ENCODE measurements at places on chromosomes 7 and 10.

DNA sequence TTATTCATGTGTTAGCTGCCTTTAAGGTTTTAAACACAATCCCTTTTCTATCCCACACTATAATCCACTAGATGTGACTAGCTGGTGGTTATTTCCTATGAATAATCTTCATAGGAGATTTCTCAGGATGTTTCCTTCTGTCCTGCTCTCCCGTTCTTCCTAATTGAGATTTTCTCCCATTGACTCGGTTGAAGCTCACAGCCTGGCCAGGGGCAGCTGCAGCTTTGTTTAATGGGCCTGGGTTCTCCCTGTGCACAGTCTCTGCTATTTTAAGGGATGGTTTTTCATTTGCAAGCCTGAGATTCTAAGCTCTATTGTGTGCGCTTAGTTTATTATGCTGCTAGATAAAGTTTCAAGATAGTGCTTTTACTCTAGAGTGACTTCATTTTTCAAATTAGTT is 283.4 kb upstream of the AOAH start:
- no peak overlapping the region for H3K27ac ChIP-seq
- no peak overlapping the region for H3K4me3 ChIP-seq
- H3K36me3 ChIP-seq, result no peaks in the 10 kb centered on the region
- peaks cover 3% of the 10 kb centered on the region for H3K4me1 ChIP-seq
- H3K27me3 ChIP-seq, result no peaks in the 10 kb centered on the region

DNA sequence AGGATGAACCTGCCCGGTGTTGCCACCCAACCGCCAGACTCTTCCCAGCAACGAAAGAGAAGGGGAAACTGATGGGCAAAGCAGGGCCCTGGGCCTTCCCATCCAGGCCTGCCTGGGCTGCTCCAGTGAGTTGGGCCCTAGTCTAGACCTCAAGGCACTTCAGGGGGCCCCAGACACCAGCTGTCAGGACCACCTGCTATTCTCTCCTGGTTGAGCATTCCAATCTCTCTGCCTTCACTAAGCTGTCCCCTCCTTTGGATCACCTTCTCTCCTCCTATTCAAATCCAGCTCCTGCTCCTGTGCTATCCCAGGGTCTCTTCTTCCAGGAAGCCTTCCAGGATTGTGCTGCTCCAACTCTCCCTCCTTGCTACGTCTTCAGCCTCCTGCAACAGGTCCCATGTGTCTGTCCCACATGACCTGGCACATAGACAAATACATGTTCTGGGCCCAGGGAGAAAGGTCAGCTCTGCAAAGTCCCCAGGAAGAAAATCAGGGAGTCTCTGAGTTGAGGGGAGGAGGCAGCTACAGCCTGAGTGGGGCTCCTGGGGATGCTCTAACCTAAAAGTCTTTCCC is 3.1 kb downstream of the STX1A start:
- H3K36me3 ChIP-seq, result no peaks in the 10 kb centered on the region
- DNase-seq, result no peak
- no peaks in the 10 kb centered on the region for H3K27me3 ChIP-seq
- H3K4me1 ChIP-seq, result no peaks in the 10 kb centered on the region
- no peak overlapping the region for H3K27ac ChIP-seq
- no peak overlapping the region for H3K4me3 ChIP-seq

GRCh38 chr7:14604606-14605005 is 297.9 kb downstream of the DGKB start:
- no peaks in the 10 kb centered on the region for H3K27me3 ChIP-seq
- no peaks in the 10 kb centered on the region for H3K36me3 ChIP-seq
- no peaks in the 10 kb centered on the region for H3K4me1 ChIP-seq
- no peak for DNase-seq
- no peak overlapping the region for H3K4me3 ChIP-seq

- H3K4me1 ChIP-seq, result no peaks in the 10 kb centered on the region
- DNase-seq, result no peak
- H3K27me3 ChIP-seq, result no peaks in the 10 kb centered on the region
- H3K27ac ChIP-seq, result no peak overlapping the region
- H3K36me3 ChIP-seq, result no peaks in the 10 kb centered on the region
Measured at GRCh38 chr10:61663466-61663865, 737 bp downstream of the CABCOCO1 start.

- H3K36me3 ChIP-seq, result no peaks in the 10 kb centered on the region
- H3K27ac ChIP-seq, result no peak overlapping the region
- no peaks in the 10 kb centered on the region for H3K27me3 ChIP-seq
- DNase-seq, result no peak
- peaks cover 20% of the 10 kb centered on the region for H3K4me1 ChIP-seq
Measured at GRCh38 chr7:29289156-29290021, 94.8 kb downstream of the CHN2 start.

DNA sequence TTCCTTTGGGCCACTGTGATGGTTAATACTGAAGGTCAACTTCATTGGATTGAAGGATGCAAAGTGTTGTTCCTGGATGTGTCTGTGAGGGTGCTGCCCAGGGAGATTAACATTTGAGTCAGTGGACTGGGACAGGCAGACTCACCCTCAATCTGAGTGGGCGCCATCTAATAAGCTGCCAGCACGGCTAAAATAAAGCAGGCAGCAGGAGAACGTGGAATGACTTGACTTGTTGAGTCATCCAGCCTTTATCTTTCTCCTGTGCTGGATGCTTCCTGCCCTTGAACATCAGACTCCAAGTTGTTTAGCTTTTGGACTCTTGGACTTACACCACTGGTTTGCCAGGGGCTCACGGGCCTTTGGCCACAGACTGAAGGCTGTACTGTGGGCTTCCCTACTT is 1046.9 kb downstream of the TYW1 start:
- H3K27me3 ChIP-seq, result no peaks in the 10 kb centered on the region
- no peaks in the 10 kb centered on the region for H3K36me3 ChIP-seq
- H3K4me1 ChIP-seq, result no peaks in the 10 kb centered on the region
- no peak overlapping the region for H3K27ac ChIP-seq

- H3K4me3 ChIP-seq, result no peak overlapping the region
- no peaks in the 10 kb centered on the region for H3K36me3 ChIP-seq
- DNase-seq, result no peak
- H3K27me3 ChIP-seq, result no peaks in the 10 kb centered on the region
Measured at GRCh38 chr10:59872892-59873463, 33.4 kb downstream of the CCDC6 start.

GRCh38 chr7:3267966-3268690 is 32.9 kb upstream of the SDK1 start:
- H3K27me3 ChIP-seq, result no peaks in the 10 kb centered on the region
- no peak overlapping the region for H3K27ac ChIP-seq
- DNase-seq, result no peak
- no peaks in the 10 kb centered on the region for H3K36me3 ChIP-seq

DNA sequence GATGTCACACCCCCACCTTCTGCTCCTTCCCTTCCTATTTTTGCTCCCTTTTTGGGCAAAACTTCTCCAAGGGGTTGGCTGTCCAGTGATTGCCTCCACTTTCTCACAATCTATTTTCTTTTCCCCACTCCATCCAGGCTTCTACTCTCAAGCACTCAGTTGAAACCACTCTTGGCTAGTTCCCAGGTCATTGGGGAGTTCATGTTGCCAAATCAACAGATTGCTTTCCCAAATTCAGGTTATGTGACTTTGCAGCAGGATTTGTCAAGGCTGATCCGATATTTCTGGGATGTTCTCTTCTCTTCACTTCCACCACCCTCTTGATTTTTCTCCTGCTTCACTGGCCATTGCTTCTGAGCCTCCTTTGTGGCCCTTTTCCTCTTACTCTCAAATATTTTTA is 258.7 kb upstream of the SLC26A5 start:
- no peaks in the 10 kb centered on the region for H3K36me3 ChIP-seq
- no peak overlapping the region for H3K4me3 ChIP-seq
- H3K27ac ChIP-seq, result no peak overlapping the region
- no peak for DNase-seq
- no peaks in the 10 kb centered on the region for H3K27me3 ChIP-seq
- no peaks in the 10 kb centered on the region for H3K4me1 ChIP-seq

GRCh38 chr7:44286182-44286617 is 39.2 kb downstream of the CAMK2B start:
- no peaks in the 10 kb centered on the region for H3K27me3 ChIP-seq
- H3K27ac ChIP-seq, result no peak overlapping the region
- no peaks in the 10 kb centered on the region for H3K36me3 ChIP-seq
- H3K4me1 ChIP-seq, result no peaks in the 10 kb centered on the region
- H3K4me3 ChIP-seq, result no peak overlapping the region

- DNase-seq, result no peak
- H3K27ac ChIP-seq, result no peak overlapping the region
- H3K4me1 ChIP-seq, result no peaks in the 10 kb centered on the region
- H3K27me3 ChIP-seq, result no peaks in the 10 kb centered on the region
- H3K4me3 ChIP-seq, result no peak overlapping the region
- no peaks in the 10 kb centered on the region for H3K36me3 ChIP-seq
Measured at GRCh38 chr10:125627646-125628045, 55.3 kb downstream of the TEX36 start.

DNA sequence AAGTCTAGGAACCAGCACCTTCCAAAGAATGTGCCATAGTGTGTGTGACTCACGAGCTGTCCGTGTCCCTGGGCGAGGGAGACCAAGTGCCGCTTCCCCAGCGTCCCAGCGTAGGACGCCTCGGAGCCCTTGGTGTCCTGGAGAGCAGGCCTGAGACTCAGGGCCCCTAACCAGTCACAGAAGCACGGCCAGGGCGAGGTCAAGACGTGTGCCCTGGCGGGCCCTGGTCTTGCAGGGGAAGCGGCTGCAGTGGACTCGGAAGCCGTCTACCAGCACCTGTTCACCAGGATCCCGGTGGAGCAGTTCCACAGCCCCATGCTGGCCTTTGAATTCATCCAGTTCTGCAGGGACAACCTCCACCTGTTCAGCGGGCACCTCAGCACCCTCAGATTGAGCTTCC is 10.6 kb downstream of the AP5Z1 start:
- no peak overlapping the region for H3K27ac ChIP-seq
- H3K36me3 ChIP-seq, result peaks cover 4% of the 10 kb centered on the region
- H3K27me3 ChIP-seq, result no peaks in the 10 kb centered on the region
- no peak overlapping the region for H3K4me3 ChIP-seq
- H3K4me1 ChIP-seq, result no peaks in the 10 kb centered on the region
- DNase-seq, result no peak

DNA sequence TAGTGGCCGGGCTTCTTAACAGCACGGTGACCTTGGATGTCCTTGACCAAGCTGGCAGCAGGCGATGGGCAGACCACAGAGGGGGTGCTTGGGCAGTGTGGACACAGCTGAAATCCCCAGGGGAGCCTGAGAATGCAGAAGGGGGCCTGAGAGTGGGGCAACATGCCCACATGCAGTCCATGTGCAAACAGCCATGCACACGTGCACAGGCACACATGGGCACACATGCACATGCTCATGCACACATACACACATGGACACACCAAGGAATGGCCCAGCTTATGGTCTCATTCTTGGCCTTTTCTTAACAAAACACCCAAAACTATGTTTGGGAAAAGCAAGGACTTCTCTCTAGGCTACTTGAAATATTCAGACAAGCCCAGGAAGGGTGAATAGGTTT is 483.9 kb upstream of the MKI67 start:
- H3K27ac ChIP-seq, result no peak overlapping the region
- no peaks in the 10 kb centered on the region for H3K4me1 ChIP-seq
- H3K36me3 ChIP-seq, result no peaks in the 10 kb centered on the region
- DNase-seq, result no peak

DNA sequence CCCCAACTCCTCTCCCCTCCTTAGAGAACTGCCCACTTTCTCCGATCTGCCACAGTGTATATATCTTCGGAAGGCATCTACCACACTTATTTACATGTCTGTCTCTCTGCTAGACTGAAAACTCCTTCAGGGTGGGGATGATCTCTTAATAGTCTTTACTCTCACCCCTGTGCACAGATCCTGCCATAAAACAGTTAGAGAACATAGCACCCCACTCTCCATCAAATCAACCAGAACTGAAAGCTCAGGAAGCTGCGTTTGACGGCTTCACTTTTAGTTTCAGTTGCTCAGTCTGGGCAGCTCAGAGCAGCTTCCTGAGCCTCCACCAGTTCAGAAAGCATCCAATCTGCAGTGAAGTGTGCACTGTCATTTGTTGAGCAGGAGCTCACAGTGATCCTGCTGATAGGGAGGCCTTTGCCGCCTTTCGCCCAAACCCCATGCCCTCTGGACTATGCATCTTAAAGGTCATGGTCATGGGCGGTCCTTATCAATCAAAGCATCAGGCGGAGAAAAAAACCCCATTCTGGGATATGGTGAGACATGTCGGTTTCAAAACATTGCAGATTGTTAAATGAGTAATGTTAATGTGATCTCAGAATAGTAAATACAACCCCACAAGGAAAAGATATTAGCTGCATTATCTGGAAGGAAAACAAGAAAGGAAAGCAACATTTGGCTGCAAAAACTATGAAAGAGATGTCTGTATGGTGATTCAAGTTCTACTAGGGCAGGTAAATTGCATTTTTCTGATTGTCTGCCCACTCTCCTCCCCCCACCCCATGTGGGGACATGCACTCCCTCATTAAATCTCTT is 167.1 kb upstream of the ADO start:
- no peaks in the 10 kb centered on the region for H3K27me3 ChIP-seq
- no peak for DNase-seq
- no peak overlapping the region for H3K4me3 ChIP-seq

DNA sequence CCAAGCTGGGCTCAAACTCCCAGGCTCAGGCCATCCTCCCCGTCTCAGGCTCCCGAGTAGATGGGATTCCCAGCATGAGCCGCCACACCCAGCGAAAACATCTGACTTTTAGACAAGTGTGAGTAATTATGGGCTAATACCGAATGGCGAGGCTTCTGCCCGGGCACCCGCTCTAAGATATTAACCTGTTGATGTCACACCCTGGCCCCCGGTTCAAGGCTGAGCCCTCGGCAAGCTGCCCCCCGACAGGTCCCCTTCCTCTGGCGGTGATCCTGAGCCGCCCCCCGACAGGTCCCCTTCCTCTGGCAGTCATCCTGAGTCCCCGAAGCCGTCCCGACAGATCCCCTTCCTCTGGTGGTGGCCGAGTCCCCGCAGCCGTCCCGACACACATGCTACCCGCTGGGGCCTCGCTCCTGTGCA is 5.2 kb downstream of the PSMG3 start:
- DNase-seq, result no peak
- H3K4me3 ChIP-seq, result no peak overlapping the region
- H3K4me1 ChIP-seq, result peaks cover 7% of the 10 kb centered on the region
- no peak overlapping the region for H3K27ac ChIP-seq
- no peaks in the 10 kb centered on the region for H3K27me3 ChIP-seq

GRCh38 chr10:29473087-29473356 is 161.7 kb downstream of the SVIL start:
- H3K27ac ChIP-seq, result no peak overlapping the region
- no peak overlapping the region for H3K4me3 ChIP-seq
- no peaks in the 10 kb centered on the region for H3K27me3 ChIP-seq
- H3K36me3 ChIP-seq, result no peaks in the 10 kb centered on the region
- no peak for DNase-seq
- no peaks in the 10 kb centered on the region for H3K4me1 ChIP-seq

- H3K36me3 ChIP-seq, result peaks cover 52% of the 10 kb centered on the region
- H3K4me1 ChIP-seq, result no peaks in the 10 kb centered on the region
- DNase-seq, result no peak
- no peak overlapping the region for H3K27ac ChIP-seq
Measured at GRCh38 chr7:66804001-66804400, 63.5 kb downstream of the RABGEF1 start.

Measured in H1 (cell line).